ENCODE measurements at places on chromosomes 2 and 18.

DNA sequence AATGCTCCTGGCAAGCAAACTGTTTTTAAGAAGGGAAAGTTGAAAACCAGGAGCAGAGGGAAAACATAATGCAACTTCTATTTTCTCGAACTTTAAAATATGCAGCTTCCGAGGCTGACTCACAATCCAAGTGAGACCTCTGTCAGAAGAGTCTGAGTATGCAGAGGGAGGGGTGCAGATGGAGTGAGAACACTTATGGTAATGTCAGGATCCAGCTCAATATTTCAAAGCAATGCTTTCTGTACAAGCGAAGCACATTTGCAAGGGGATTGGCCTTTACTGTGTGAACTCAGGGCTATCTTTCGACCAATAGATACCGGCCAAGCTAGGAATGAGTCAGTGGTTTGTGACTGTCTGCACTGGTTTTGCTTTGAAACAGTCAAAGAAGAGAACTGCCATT is 242.7 kb downstream of the CNTNAP5 start:
- ATAC-seq, result no peak

DNA sequence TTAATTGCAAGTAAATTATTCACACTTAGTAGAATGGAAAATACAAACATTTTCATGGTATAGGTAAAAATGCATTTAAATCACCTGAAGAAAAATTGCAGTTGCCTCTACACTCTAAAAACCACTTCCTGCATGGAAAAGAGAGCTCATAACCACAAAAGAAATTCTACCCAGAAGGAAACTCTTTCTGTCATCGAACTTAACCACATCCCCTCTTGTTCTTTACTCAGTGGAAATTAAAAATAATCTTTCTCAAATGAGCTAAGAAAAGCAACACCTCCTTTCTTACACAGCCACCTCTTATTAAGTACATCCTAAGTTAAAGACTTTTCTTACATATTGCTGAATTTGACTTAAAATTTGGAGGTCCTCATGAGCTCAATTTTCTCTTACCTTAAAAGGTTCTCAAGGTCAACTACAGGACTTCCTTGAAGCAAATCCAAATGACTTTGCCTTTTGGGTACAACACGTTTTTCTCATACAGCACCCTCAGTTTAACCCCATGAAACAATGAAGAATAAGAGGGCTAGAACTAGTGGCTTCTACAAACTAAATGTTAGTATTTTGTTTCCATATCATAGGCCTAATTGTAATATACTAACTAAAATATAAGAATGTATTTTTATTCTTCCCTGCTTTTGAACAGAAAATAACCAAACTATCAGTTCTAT is 109.1 kb upstream of the CRIM1 start:
- peak; percentile 58 for ATAC-seq

DNA sequence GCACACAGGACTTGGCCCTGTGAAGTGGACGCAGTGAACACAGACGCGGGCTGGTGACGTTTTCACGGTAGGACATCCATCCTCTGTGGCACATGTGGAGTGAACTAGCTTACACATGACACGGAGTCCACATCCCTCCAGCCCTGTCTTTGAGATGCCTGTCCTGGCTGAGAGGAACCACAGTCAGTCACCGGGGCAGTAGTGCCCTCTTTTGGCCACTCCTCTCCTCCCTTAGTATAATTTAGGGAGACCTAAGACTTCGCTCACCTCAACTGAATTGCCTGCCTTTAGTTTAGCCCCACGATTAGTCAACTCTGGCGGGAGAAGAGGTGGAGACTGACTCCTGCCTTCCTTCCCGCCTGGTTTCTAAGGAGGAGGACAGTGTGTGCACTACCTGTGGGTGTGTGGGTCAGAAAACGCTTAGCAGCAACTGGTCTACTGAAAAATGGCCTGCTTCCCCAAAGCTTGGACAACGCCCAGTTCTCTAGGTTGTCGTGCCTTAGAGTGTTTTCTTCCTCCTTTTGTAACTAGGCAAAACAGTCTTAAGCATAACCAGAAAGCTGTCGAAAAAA is 70.6 kb downstream of the MBP start:
- peak; percentile 72 for ATAC-seq

- no peak for ATAC-seq
These were observed 145.2 kb downstream of the THADA start for GRCh38 chr2:43450617-43451016.

DNA sequence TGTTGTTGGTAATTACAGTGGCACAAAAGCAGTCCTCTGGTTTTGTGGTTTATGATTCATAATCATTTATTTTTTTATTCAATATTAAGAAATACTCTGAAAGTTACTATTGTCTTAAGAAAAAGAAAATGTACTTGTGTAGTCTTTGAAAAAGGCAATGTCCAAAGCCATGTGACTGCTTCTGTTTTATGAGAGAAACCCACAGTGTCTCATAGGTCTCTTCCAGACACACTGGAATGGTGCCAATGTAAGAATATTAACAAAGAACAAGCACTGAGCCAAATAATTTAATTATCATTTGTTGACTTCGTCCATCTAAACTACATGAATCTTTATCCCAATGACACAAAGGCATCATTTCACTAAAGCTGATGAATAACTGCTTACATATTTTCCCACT is 62.5 kb downstream of the RPRM start:
- no peak for ATAC-seq

DNA sequence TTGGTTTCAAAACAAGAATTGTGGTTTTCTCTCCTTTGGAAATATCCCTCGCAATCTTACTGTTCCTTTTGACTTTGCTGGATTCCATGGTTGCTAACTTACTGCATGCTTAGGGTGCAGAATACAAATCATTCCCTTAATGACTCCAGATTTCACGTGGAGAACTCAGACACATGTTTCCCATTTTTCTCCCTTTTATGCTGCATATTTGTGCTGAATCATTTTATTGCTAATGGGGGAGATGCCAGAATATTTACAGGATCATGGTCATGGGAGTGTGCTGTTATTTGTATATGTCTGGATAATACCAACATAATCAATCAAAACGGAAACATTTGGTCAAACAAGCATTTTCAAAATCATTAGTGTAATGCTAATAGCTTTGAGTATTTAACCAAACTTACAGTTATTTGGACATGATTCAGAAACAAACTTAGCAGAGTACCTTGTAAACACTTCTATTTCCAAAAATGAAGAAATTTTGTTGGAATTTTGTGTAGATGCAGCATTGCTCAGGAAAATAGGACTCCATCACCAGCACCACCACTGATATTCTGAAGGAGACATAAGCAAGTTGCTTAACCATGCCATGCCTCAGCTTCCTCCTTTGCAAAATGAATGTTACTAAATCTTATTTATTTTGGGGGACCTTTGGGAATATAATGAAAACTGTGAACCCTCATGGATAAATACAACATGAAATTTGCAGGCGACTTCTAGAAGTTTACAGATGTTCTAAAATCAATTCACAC is 122.5 kb upstream of the RND3 start:
- ATAC-seq, result no peak

GRCh38 chr2:11962707-11963328 is 216.4 kb downstream of the LPIN1 start:
- ATAC-seq, result no peak

GRCh38 chr2:37829202-37829601 is 95.9 kb upstream of the RMDN2 start:
- no peak for ATAC-seq

GRCh38 chr18:54957996-54958395 is 1.3 kb downstream of the CCDC68 start:
- ATAC-seq, result no peak

- ATAC-seq, result no peak
These were observed 93.0 kb upstream of the SMAD2 start for GRCh38 chr18:48023334-48024008.
